ENCODE measurements at places on chromosomes 3 and 15.

- peak; percentile 53 for DNase-seq
Observed at GRCh38 chr3:29171043-29171990, 109.6 kb upstream of the RBMS3 start.

- no peak for DNase-seq
Observed at GRCh38 chr3:34202975-34203374, 404.5 kb downstream of the PDCD6IP start.

- peak; percentile 45 for DNase-seq
Observed at GRCh38 chr3:71511446-71511845, 72.1 kb downstream of the FOXP1 start.

DNA sequence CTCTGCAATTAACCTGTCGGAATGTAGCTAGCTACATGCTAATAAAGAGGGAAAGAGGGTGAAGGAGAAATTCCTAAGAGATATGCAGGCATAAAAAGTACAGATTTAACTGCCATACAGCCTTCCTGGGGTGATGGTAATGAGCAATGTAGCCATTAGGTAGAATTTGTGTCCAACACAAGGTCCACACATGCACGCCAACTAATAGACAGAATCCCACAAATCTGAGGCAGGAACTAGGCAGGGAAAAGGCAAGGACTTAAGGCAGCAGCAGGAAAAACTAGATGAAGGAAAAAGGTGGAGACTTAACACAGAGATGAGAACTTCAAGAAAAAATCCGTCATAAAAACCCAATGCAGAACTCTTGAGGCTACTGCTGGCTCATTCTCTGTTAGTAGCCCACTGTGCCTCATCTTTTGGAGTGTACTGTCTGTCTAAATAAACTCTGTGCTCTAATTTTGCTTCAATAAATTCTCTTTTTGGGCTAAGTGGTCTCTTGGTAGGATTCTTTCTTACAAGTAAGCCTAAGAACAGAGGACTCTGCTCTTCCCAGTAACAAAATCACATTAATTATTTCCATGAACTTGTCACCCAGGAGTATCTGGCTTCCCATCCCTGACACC is 81.5 kb downstream of the BTLA start:
- DNase-seq, result no peak

- DNase-seq, result peak; percentile 58
Observed at GRCh38 chr15:39473298-39473947, 107.5 kb upstream of the THBS1 start.

GRCh38 chr3:194691481-194692283 is 6.0 kb downstream of the FAM43A start:
- DNase-seq, result no peak

DNA sequence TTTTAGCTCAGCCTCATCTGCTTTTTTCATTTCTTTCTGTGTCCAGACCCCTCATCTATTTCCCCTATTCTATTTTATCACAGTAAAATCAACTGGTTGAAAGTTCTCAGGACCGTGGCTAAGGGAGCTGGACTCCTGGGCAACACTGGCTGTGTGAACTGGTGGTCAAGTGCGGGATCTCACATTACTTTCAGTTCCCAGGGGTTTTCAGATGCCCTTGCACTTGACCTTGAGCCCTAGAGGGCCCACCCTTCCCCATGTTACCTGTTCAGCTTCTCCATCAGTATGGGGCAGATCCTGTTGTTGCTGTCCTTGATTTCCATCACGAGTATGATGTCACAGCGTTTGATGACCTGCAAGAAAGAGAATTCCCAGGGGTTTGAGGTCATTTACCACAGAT is 2.8 kb downstream of the DNASE1L3 start:
- no peak for DNase-seq

DNA sequence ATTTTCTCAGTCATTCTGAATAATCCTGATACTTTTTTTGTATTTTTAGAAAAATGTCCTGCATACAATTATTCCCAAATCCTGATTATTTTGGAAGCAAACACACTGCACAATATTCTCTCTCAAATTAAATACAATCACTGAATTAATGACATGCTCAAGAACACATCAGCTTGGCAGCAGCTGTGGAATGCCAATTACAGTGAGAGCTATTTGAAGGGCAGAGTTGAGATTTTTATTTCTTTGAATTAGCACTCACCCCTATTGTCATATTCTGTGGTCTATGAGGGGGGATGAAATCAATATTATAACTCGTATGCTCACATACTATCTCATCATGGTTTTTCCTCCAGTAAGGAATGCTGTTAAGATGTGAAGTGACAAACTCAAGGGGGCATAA is 312.2 kb downstream of the CNTN3 start:
- no peak for DNase-seq

- no peak for DNase-seq
Observed at GRCh38 chr3:180142041-180142440, 105.3 kb upstream of the PEX5L start.

GRCh38 chr15:80289528-80290495 is 37.8 kb upstream of the CTXND1 start:
- DNase-seq, result no peak

- no peak for DNase-seq
Observed at GRCh38 chr3:183641882-183642281, 6.5 kb downstream of the KLHL24 start.

- peak; percentile 36 for DNase-seq
Observed at GRCh38 chr15:87604857-87605446, 651.6 kb downstream of the NTRK3 start.

- DNase-seq, result peak; percentile 84
Observed at GRCh38 chr3:195458316-195458717, 15.5 kb upstream of the ACAP2 start.

- DNase-seq, result peak; percentile 59
Observed at GRCh38 chr3:195441992-195442572, 738 bp downstream of the ACAP2 start.

- DNase-seq, result no peak
Observed at GRCh38 chr3:142999881-143000280, 1.5 kb upstream of the U2SURP start.

- DNase-seq, result no peak
Observed at GRCh38 chr3:28924744-28925360, 356.0 kb upstream of the RBMS3 start.

- DNase-seq, result no peak
Observed at GRCh38 chr3:126033765-126034164, 50.2 kb downstream of the SLC41A3 start.

DNA sequence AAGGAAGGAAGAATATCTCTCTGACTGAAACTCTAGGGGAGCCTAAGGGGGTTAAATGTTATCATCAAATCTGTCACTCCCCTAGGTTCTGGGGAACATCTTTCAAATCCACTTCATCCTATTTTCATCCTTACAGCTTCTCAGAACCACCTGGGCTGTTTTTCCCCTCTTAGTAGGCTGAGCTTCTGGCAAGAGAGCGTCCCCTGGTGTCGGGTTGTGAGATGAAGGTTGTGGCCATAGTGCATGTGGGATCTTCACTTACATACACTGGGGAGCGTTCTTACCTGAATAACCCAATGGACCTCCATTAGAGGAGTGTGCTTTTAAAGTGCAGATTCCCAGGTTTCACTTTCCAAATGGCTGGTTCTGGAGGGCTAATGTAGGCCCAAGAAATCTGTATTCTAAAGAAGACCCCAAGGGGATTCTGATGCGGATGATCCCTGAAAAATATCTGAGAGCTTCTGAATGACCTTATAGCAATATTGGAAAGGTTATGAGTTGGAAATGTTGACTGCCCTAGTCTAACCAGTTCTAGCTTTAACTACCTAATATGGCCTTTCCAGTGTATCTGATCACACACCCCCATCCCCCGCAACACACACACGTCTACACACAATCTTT is 663.7 kb downstream of the AGBL1 start:
- no peak for DNase-seq

- peak; percentile 91 for DNase-seq
Observed at GRCh38 chr3:15342945-15343344, 10.6 kb upstream of the SH3BP5 start.

DNA sequence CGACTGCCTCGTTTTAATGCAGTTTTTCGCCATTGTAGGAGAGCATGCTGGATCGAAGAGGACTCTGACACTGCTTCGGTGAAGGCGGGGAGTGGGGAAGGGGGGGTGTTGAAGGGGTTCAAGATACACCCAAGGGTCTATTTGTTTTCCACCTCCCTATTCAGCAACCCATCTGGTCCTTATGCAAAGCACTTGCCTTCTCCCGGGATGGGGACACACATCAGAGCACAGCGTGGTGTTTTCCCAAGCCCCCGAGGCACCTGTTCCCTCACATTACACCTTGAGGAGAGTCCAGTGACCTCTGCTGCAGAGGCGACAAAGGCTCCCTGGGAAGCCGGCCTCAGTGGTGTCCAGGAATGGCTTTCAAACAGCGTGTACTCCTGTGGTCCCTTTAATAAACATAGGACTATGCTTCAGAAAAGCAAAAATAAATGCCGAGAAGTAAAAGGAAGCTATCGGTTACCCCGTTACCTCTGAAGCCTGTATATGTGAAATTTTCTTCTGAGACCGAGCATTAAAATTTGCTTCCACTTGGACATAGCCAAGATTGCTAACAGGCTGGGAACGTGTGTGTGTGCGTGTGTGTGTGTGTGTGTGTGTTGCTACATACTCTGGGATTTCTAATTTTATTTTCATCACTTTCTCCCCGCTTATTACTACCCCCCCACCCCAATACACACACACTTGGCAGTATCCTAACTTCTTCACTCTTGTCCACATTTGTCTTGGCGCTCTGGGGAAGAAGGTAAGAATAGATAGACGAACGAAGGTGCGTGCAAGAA is 53.2 kb downstream of the CCDC54 start:
- no peak for DNase-seq

DNA sequence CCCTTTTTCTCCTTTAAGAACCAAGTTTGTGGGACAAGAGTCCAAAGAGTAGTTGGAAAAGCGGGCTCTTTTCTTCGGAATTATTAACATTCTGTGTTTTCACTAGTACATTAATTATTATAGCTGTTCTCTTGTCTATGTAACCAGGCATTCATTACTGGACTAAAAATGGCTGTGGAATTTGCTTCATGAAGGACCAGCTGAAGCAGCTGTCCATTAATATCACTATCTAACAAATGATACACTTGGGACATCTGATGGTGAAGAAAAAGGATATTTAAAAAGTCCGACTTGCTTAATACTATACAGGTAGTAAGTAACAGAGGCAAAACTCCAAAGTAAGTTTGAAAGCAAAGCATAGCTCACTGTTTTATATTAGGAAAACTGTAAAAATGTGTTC is 728.9 kb upstream of the DPPA4 start:
- no peak for DNase-seq

GRCh38 chr3:140019946-140020345 is 85.0 kb downstream of the CLSTN2 start:
- DNase-seq, result no peak

DNA sequence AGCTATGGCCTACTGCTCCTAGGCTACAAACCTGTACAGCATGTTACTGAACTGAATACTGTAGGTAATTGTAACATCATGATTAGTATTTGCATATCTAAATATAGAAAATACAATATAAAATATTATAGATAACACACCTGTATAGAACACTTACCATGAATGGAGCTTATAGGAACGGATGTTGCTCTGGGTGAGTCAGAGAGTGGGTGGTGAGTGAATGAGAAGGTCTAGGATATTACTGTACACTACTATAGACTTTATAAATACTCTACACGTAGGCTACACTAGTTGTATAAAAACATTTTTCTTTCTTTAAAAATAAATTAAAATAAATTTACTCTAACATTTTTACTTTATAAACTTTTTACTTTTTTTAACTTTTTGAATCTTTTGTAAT is 224.0 kb upstream of the CBLB start:
- DNase-seq, result no peak

DNA sequence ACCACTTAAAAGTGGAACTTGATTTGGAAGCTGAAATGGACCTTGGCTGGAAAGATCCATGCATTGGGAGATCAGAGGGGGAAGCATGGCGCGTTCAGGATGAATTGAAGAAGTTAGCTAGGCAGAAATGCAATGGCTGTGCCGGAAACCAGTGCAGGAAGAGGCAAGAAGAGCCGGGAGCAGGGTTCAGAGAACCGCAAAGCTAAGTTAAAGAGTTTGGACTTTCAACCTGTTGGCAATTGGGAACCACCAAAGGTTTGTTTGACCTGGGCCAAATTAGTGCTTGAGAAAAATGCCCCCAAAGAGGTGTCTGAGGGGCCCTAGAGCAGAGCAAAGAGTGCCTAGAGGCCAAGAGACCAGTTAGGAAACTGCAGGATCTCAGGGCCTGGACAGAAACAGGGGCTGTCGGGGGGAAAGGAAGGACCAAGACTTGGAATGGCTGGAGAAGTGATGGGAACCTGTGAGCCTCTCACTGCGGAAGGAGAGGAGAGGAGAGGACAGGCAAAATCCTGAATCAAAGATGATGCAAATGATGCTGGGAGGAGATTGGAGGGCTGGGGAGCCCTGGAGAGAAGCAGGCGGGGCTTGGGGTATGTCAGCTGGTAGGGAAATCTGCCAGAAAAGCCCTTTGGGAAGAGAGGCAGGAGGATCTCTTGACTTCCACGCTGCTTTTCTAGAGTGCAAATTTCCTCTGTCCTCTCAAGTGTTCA is 49.3 kb downstream of the FAM174B start:
- DNase-seq, result no peak

DNA sequence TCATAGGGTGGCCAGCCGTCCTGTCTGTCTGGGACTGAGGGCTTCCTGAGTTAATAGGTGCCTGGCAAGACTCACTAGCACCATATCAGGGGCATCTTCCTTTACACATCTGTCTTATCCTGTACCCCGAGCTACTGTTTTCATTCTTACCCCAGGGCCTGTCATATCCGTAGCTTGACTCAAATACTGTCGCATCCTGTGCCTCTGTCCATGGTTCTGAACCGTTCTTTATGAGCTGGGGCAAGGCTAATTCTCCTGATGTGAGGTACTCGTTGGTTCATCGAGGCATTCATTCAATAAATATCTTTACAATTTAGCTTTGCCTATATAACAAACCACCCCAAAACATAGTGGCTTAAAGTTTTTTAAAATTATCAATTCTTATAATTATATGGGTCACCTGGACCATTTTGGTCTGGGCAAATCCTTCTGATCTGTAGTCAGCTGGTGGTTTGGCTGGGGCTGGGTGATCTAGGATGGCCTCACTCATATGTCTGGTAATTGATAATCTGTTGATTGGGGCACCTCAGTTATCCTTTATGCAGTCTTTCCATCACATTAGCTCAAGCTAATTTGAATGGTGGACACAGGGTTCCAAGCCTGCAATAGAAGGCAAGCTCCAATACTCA is 121.2 kb downstream of the TLE3 start:
- DNase-seq, result peak; percentile 40

GRCh38 chr15:42788725-42789124 is 51.8 kb upstream of the CDAN1 start:
- DNase-seq, result peak; percentile 65

DNA sequence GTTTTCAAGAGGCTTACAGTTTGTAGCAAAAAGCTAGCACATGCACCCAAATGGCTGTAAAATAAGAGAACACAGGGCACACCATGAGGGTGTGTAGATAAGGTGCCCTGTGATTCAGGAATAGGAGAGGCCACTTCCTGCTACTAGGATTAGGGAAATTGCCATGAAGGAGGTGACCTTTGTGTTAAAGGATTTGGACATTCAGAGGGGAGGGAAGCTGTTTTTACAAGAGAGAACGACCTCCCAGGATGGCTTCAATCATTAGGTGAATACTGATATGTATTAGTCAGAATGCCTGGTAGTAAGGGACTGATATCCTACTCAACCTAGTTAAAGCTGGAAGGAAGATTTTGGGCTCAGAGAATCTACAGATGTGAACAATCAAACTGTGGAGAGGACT is 35.7 kb upstream of the ABHD17C start:
- no peak for DNase-seq
